ENCODE measurements at places on chromosomes 2 and 18.

GRCh38 chr2:2123238-2123637, 207.8 kb downstream of the MYT1L start:
- DNase-seq: no peak

DNA sequence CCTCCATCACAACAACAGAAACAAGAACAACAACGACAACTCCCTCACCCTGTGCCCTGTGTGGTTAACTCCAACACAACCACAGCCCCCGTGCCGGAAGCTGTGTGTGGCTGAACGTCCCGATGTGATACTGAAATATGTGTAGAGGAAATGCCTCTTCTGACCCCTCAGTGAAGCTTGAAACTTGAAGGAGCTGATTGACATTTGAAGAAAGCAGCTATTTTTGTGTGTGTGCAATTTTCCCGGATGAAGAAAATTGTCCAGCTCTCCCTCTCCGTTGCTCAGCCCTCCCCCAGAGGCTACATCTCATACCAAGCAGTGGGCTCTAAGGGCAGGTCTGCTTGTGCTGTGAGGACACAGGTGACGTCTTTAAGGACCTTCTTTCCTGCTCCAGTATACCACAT, 173.8 kb downstream of the ICOS start:
- peak; percentile 25 for DNase-seq

- DNase-seq: no peak
Measured at GRCh38 chr2:215505044-215505786, 69.3 kb upstream of the FN1 start.

DNA sequence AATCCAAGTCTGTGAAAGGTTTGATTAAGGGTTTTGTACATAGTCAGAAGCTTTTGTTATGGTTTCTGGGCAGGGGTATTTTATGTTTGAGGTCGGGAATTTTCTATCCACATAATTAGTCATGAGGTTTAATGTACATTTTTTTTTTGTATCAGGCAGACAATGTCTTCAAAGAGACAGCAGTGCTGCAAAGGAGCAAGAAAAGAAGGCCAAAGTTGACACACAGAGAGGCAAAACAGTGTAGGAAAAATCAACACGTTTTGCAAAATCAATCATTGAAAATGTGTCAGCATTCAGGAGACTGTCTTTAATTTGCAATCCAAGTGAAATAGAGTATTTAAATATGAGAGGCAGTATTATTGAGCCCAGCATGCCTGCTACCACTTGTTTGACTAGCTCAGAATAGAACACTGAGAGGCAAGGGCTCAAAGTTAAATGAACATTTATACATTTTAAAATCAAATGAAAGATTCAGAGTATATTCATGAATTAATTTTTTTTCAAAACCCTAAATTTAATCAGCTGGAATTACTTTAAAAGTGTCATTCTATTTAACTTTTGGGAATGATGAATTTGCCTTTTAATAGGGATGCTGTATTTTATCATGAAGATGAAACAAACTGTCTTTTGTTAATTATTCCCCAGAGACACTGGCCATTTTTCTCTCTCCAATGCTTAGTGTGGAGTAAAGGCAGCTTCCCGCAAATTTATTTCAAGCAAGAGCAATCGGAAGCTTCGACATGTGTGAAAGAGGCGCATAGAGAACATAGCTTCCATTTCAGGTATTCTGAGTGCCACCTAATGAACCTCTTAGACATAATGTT, 11.3 kb downstream of the VRK2 start:
- no peak for DNase-seq

- no peak for DNase-seq
Measured at GRCh38 chr2:128105072-128105471, 14.1 kb downstream of the UGGT1 start.

Measured in stimulated activated CD8-positive, alpha-beta memory T cell treated with anti-CD3 and anti-CD28 coated beads, Interleukin-2, amount 100 ng/mL, for 1 hour (primary cell).